Fibroblast of skin of left biceps (primary cell): ENCODE measurements at places on chromosomes 12 and 14.

DNA sequence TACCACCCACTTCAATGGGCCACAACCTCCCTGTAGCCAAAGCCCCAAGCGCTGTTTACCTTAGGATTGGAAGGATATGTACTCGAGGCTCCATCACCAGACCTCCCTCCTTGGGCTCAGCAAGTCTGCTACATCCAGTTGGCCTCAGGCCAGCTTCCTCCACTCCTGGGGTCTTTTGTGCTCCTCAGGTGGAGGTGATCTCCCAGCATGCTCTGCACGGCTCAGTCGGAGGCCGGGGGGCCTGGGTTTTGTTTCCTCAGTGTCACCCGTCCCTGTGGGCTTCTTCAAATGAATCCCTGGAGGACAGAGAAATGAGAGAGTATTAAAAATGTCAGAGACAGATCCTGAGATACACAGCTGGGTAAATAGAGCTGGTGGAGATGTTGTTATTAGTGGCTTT is 723.1 kb upstream of the TBX3 start:
- DNase-seq, result no peak

GRCh38 chr12:30979371-30980259 is 53.1 kb downstream of the TSPAN11 start:
- DNase-seq, result peak; percentile 5

- no peak for DNase-seq
Measured at GRCh38 chr14:50122291-50122690, 5.9 kb upstream of the VCPKMT start.

- DNase-seq, result no peak
Measured at GRCh38 chr12:24881724-24882371, 67.1 kb downstream of the BCAT1 start.

DNA sequence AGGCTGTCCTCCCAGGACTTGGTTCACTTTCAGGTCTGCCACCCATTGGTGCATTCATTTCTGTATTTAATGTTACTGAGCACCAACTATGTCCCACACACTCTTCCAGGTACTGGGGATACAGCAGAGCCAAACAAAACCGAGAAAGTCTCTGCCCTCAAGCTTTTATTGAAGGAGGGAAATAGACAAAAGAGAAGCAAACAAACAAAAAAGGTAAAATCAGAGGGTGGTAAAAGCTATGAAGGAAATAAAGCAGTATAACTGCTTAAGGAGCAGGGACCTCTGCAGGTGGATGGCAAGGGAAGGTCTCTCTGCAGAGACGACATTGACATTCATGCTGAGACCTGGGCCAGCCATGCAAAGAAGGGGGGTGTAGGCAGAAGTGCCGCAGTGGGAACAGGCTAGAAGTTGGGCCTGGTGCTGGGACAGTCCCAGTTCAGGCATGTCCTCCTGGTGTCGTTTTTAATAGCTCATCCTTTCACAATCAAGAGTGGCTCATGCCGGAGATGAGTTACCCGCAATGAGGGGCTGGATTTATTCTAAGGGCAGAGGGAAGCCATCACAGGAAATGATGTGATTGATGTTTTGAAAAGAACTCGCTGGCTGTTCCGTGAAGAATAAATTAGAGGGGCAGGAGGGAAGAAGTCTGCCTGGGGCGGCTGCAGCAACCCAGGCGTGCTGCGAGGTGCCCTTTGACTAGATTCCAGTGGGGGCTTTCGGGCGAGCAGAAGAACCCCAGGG is 72.8 kb downstream of the IRF2BPL start:
- no peak for DNase-seq

DNA sequence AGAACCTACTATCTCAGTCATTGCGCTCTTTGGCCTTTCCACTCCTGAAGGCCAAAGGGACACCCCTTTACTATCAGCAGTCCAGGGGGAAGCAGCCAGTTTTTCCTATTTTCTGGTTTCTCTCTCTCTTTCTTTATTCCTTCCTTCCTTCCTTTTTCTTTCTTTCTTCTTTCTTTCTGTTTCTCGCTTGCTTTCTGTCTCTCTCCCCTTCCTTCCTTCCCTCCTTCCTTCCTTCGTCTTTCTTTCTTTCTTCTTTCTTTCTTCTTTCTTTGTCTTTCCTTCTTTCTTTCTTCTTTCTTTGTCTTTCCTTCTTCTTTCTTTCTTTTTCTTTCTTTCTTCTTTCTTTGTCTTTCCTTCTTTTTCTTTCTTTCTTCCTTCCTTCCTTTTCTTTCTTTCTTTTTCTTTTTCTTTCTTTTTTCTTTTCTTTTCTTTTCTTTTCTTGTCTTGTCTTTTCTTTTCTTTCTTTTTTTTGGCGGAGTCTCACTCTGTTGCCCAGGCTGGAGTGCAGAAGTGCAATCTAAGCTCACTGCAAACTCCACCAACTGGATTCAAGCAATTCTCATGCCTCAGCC is 64.9 kb upstream of the OTX2 start:
- DNase-seq, result no peak

DNA sequence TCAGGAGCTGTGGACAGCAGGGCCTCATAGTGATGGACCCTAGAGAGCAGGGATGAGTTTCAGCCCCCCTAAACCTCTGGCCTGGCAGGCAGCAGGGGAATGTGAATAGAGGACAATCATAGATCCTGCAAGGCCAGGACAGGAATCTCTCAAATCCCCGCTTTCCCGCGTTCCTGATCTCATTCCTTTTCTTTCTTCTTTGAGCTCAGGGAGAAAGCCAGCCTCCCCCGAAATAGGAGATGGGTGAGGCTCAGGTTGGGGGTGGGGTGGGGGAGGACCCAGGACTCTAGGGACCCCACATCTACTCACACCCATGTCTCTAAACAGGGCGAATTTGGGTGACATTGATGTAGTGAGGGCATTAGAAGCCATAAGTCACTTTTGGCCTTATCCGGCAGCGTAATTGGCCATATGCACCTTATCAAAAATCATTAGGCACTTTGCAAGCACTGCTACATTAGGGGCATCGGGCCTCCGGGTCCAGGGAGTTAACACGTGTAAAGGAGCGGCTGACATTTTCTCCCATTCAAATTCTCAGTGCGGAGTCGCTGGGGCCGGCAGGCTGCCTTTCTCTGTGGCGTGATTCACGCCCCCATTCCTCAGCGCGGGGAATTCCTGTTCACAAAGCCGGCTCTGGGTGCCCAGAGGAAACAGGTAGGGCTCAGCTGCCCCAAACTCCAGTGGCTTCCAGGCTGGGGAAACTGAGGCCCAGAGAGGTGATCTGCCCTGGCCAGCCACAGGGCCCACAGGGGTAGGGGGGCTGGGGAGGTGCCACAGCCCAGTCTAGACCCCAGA is 1.5 kb downstream of the LHX5 start:
- no peak for DNase-seq

- DNase-seq, result no peak
Measured at GRCh38 chr14:104583424-104584306, 4.1 kb downstream of the C14orf180 start.

DNA sequence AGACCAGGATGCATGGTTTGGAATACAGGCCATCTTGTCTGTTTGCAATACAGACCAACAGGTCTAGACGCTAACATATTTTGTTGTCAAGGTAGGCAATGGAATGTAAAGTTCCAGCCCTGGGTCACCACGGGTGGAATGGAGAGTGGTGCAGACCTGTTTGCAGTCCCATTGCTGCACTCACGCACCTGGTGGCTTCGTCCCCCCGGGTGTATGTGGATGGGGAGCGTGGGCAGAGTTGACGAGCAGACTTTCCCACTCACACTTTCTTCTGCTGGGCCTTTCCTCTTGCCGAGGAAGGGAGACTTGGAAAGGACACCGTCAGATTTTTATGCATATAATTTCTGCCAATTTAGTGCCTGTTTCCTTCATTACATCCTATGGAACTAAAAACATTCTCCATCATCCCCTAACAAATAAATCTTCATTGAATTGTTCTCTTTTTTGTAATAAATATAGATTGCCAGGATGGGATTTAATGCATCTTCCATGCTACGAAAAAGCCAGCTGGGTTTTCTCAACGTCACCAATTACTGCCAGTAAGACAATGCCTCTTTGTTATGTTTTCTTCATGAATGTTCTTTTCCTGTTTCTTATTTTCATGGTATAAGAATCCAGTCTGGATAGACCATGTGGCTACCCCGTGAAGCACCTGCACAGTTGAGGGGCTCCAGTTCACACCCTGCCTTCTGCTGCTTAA is 15.2 kb downstream of the DCAF4 start:
- no peak for DNase-seq

- peak; percentile 36 for DNase-seq
Measured at GRCh38 chr14:103738166-103738565, 22.6 kb downstream of the ZFYVE21 start.
